ENCODE measurements at places on chromosomes 3 and 15.
A peak's percentile ranks its signal among the peaks of the same experiment; 100 is the strongest.

DNA sequence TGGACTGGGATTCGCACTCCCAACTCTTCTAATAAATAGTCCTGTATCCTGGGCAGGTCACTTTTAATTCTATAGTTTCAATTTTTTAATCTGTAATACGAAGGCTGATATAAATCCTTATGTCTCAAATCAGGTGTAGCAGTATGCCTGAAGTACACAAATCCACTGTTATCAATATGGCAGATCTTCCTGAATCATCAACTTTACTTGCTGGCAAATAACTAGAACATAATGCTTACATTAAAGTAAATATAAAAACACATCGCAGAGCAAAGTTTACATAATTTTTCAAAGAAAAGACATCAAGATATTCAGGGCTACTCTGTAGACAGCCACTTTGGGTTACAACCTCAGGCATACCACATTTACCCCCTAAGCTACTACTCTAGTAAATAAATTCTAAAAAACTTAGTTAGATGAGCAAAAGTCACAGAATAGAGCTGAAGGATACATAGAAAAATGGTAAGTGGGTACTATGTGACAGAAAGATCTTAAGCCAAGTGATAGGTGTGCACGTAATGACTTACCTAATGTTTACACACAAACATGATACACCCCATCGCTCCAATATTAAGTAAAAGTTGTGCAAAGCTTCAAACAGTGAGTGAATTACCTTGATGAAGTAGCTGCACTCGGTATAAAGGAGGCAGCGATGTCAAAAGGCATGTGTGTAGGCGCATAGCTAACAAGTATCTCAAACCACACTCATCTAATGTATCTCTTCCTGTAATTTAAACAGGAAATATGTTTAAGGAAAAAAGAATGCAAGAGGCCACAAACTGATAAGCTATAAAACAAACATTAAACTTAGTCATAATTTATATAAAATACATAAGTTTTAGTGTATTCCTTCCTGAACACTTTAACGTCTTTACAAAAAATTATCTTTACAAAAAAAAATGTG is 127.9 kb downstream of the DMXL2 start:
- DNase-seq: no peak

DNA sequence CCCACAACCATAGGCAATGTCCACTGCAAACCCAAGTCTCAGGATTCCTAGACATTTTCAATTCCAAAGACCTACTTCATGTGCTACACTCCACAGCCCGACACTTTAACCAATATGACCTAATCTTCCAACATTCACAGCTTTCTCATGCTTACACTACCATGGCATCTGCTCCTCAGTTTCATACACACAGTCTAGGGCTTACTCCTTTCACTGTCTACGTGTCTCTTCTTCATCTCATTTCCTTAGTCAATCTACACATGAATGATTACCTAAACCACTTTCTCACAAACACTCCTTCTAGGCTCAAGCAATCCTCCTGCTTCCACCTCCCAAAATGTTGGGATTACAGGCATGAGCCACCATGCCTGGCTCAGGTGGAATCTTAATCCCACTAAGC is 106.3 kb downstream of the STAG1 start:
- DNase-seq: no peak

- DNase-seq: no peak
These were observed 70.3 kb upstream of the OCA2 start for GRCh38 chr15:28169366-28169765.

- DNase-seq: no peak
These were observed 338.5 kb upstream of the ONECUT1 start for GRCh38 chr15:53128652-53129051.

- DNase-seq: peak; percentile 16
These were observed 230.9 kb downstream of the XXYLT1 start for GRCh38 chr3:195040094-195040493.

- peak; percentile 65 for DNase-seq
These were observed 31.5 kb upstream of the AP4E1 start for GRCh38 chr15:50876989-50877360.

DNA sequence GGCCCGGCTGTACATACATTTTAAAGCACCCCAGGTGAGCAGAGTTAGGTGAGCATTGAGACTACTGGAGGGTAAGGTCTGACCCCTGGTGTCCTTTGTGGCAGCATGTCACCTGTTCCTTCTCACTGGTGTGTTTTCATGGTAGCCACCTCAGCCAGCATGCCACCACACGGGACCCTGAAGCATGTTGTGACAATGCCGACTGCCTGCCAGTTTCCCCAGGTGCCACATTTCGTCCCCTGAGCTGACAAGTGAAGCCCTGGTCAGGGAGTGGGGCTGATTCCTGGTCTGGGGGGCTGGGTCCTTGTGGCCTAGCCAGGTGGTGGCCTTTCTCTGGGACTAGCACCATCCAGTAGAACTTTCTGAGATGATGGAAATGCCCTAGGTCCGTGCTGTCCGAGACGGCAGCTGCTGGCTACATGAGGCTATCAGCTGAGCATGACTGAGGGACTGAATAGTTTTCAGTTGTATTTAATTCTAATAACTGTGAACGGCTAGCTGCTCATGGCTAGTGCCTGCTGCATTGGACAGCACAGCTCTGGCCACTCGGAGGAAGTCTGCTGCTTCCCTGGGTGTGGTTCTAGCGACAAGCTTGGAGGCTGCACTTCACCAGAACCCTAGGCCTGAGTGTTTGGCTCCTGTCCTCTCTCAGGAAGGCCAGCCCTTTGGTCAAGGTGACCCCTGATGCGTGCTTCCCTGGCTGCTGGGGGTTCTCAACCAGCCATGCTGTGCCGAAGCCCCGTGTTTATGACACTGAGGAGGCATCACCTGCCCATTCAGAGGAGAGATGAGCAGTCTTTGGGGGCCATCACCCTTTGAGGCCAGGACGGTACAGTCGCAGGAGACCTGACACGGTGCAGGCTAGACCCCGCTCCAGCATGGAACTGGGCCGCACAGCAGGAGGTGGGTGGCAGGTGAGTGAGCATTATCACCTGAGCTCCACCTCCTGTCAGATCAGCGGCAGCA is 3.9 kb downstream of the C3orf22 start:
- DNase-seq: no peak

DNA sequence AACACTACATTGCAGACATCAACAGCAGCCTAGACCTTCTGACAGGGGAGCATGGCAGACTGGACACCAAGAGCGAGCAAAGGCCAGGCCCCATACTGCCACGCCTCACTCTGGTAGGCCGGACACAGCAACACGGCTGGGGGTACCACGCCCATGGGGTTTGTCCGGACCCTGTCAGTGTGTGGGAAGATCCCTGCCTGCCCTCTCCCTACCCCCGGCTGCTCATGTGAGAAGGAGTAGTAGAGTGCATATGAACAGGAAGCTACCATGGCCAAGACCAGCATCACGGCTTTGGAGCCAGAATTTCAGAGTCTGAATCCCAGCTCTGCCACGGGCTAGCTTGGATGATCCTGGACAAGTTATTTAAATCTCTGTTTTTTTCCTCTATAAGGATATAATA is 27.9 kb downstream of the ALDH1L1 start:
- no peak for DNase-seq

DNA sequence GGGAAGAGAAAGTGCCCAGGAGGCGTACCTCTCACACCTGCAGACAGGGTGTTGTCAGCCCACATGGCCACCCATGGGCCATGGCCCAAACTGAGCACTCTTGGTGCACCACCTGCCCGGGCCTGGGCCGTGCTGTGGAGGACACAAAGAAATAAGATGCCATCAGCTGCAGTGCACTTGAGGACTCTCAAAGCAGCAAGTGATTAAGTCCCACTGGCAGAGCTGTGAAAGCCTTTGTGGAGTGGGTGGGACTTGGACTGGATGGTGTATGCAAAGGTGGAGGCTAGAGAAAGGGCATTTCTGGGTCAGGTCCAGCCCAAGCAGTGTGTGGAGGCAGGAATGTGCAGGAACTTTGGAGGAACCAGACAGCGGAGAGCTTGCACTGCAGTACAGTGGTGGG is 122.3 kb downstream of the MEGF11 start:
- DNase-seq: no peak

Measured in GM12864 (cell line).